ENCODE measurements at places on chromosomes 1 and 21.

DNA sequence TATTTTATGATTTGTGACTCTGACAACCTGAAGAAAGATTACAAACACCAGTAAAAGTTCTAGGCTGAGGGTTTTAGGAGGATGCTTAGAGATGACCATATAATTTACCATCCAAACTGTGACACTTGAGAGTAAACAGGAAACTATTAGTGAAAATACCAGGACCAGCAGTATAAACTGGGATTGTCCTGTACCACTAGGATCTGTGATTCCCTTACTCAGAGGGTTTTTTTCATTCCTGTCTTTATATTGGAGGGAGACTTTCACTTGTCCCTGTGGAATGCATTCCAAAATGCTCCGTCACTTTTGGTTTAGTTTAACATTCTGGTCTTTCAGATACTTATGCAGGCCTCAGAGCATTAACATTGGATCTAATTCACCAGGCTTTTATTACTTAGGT lies 482.9 kb downstream of the PTBP2 start:
- no peak for DNase-seq

GRCh38 chr1:184390889-184391288 lies 4.1 kb downstream of the C1orf21 start:
- no peak for DNase-seq

DNA sequence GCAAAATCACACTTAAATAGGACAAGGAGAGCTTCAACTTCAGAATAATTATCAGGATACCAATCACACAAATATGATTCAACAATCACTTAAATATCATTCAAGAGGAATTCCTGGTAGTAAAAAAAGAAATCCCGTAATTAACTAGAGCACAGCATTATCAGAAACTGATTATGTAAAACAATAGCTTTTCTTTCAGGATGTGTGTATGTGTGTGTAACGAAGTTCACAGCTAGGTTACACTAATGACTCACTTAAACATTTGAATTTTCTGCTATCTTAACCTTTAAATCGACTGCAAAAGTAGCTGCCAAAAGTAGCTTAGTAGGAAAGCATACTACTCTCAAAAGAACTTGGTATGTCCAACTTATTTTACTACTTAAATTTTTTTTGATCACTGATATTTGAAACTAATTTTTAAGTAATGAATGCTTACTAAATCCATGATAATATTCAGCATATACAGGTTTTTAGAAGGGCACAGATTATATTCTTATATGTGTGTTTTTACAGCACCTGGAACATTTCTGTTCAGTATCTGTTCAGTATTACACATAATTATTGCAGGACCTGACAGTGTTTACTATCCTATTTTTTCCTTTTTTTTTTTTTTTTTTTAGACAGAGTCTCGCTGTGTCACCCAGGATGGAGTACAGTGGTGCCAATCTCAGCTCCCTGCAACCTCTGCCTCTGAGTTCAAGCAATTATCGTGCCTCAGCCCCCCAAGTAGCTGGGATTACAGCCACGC lies 4.2 kb downstream of the RERE start:
- DNase-seq: no peak

GRCh38 chr1:33093004-33093403 lies 12.1 kb downstream of the AZIN2 start:
- DNase-seq: peak; percentile 2

- no peak for DNase-seq
Observed at GRCh38 chr21:29196670-29197191, 66.3 kb downstream of the MAP3K7CL start.

DNA sequence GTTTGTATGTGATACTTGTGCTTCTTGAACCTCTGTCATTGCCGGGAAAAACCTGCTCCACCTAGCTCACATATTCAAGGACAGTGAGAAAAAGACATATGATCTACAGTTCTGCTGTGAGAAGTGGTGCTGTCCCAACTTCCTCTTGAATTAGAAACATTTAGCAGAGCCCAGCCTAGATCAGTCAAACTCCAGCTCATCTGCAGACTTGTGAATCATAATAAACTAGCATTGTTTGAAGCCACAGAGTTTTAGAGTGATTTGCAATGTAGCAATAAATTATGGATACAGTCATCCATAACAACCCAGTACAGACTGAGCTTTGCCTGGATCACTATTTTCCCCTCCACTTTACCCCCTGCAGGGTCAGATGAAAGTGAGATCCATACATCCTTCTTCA lies 497.8 kb downstream of the PLA2G4A start:
- DNase-seq: no peak

DNA sequence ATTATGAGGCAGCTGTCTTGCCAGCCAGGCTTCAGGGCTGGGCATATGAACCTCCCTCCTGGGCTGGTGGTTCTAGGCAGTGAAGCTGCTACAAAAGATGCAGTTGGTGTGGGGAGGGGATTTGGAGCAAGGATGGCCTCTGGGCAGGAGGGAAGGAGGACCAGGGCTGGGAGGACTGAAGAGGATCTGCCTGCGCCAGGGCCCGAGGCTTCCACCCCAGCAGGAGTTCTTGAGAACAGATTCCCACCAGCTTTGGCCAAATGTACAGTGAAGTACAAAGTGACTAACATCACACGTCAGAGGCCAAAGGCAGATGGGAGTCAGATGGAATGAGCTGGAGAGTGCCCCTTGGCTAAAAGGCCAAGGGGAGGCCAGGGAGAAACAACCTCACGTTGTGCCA lies 62.4 kb downstream of the DDX20 start:
- DNase-seq: no peak

DNA sequence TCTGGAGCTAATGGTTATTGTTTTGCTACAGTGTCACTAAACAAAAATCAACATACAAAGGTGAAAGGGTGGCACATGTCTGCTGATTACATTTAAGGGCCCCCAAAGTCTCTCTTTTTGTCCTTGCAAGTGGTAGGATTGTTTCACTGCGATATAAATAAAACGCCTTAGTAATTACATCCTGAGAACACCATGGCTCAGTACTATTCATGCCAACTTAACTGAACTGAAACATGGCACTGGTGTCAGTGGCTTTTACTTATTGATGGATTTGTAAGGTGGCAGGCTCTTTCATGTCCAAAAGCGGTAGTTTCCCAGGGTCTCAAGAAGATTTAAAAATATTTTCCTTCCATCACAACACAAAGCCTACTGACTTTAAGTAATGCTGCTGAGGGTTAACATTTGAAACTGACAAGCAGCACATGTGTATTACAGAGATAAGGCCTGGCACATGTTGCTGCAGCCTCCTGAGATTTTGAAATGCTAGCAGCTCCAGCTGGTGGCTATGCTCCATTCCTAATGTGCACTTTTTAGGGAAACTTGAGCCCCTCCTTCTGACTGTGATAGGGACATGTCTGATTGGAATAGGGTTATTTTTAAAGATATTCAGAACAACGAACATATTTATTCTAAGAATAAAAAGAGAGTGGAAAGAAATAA lies 86.8 kb downstream of the ATP1B1 start:
- peak; percentile 15 for DNase-seq

DNA sequence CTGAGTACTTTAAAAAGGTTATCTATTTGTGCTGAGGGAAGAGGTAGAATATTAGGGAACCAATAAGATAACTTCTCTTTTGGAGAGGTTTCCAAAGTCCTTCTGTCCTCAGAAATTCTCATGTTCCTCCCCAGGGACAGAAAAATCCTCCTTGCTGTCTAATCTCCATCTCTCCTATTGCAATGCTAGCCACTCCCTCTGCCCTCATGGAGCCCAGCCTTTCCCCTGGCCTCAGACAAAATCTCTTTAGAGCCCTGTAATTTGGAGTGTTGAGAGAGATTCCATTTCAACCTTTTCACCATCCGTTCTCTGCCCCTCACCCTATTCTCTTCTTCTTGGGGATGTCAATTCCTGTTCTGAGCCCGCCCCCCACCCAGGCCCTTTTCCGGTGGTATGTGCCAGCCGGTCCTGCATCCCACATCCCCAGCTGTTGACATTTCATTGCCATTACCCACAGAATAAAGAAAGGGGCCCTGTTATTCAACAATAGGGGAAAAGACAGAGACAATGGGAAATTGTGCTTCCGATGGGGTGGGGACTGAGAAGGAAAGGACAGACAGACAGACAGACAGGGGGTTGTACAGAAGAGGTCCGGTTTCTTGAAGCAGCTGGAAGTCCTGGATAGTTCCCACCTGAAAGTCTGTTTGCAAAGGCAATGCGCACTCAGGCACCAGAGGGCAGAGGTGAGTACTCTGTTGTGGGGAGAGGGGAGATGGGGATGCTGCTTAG lies at the start of gene HAPLN2:
Gene HAPLN2 (plus strand): TSS at position 563 of the 729 bp plus-strand sequence. CDS start 4,076 bp downstream, outside the sequence.
- peak; percentile 63 for DNase-seq

Data from Caco-2 (cell line).